ENCODE measurements at places on chromosomes 16 and 17. TPM values are rescaled to one million over a fixed set of nuclear protein-coding genes. Genes with fewer than 3 reads are reported as not detected.
A peak's percentile ranks its signal among the peaks of the same experiment; 100 is the strongest.

GRCh38 chr17:47423406-47424295 lies 99.9 kb downstream of the EFCAB13 start:
- DNase-seq, result no peak

The PABPN1L gene
- not detected for total RNA-seq

DNA sequence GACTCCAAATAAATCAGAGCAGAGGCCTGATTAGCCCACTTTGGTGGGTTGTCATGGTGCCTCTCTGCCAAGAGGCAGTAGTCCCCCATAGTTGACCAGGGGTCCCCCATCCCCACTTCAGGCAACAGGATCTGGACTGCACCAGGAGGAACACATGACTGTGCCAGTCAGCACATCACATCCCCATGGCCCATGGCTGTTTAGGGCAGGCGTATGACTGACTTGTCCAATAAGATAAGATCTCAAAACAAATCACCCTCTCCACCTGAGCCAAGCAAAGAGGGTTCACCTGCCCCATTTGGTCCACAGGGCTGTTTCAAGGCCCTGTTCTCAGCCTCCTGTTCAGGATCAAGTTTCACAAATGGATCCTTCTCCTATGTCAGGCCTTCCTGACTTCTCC lies 93.3 kb downstream of the C16orf78 start:
- DNase-seq, result no peak

GRCh38 chr17:18247613-18248001 lies 10.9 kb downstream of the FLII start:
- no peak for DNase-seq

The SLC52A1 gene
- 0.23 TPM for total RNA-seq

- DNase-seq, result peak; percentile 92
These were observed at the start of gene USP7 for GRCh38 chr16:8963821-8964441. TSS of gene USP7 (minus strand) at chr16:8963906. CDS start at chr16:8963285, 621 bp downstream.

The BMERB1 gene
- total RNA-seq, result 16.0 TPM

DNA sequence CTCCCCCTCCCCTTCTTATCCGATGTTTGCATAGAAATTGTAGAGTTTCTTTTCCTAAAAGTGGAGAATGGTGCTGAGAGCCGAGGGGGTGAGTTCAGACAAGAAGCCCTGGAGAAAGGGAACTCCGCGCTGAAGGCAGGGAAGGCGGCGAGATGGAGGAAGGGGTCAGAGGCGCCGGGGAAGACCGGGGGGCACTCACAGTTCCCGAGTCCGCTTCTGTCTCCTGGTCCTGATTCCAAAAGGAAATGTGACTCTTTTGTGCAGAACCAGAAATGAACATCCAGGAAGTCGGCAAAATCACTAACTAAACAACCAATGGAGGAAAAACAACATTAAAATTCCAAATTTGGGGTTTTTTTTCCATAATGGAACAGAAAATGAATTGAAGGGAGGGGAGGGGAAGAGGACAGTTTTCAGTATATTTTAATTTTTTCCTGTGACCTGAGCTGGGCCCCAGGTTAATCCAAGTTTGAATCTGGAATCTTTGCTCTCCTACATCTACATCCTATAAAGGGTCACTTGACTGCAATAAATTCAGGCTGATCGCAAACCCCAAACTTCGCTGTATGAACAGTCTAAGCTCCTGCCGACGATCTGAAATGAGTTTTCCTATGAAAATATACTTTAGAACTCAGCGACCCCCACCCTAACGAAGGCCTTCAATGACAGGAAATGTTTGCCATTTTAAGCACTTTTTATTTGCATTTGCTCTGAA lies 252.3 kb downstream of the C16orf95 start:
- DNase-seq, result no peak

The KRTAP4-9 gene
- total RNA-seq, result not detected

The ABCA6 gene
- not detected for total RNA-seq

GRCh38 chr16:11611871-11612664 lies 25.3 kb upstream of the LITAF start:
- DNase-seq, result no peak

GRCh38 chr16:24972608-24973220 lies 42.5 kb downstream of the ARHGAP17 start:
- no peak for DNase-seq

The NUDT7 gene
- total RNA-seq, result 5.6 TPM
